ENCODE measurements at places on chromosomes 6 and 20.

- DNase-seq = no peak
Observed at GRCh38 chr20:31602779-31603441, 2.2 kb upstream of the ID1 start.

DNA sequence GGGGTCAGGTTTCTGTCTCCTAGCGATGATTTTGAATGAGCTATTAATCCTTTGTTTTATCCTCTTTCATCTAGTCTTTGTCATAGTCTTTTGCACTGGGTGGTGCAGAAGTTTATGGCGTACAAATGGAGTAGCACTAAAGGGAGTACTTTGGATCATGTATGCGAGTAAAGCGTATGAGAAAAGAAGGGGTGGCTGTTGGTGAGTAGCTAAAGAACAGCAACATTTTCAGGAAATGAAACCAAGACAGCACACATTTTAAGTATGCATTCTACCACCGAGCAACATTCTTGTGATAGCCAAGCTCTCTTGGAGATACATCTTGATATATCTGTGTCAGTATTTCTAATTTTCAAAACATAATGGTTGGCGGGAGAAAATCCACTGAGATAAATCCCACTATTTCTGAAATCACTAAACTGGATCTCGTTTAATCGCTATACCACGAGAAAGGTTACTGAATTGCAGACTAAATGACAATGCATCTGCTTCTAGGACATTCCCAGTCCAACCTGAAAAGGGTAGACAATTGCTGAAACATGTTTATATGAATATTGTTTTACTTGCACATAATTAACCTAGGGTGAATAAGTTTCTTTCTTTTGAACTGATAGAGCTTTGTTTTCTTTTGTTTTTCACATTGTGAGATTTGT, 196.1 kb downstream of the TRIM27 start:
- DNase-seq = no peak

DNA sequence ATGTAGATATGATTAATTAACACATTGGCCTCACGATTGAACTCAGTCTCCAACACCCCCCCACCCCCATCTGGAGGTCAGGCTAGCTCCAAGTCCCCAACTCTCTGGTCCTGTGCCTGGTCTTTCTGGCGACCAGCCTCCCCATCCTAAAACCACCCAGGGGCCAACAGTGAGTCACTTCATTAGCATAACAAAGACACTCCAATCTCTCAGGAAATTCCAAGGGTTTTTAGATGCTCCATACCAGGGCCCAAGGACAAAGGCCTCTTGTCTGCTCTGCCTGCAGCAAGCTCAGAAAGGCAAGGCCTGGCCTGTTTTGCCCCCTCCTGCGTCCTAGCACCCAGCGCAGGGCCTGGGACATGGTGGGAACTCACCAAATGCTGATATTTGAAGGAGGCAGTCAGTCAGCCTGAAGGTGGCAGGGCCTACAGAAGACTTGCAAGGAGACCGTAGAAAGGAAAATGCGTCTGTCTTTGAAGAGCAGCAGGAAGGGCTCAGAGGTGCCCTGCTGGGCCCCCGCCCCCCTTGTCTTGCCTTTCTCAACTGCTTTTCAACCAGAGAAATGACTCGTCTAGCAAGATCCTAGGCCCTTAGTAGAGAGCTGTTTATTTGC, 184.7 kb downstream of the CDH4 start:
- DNase-seq = no peak

DNA sequence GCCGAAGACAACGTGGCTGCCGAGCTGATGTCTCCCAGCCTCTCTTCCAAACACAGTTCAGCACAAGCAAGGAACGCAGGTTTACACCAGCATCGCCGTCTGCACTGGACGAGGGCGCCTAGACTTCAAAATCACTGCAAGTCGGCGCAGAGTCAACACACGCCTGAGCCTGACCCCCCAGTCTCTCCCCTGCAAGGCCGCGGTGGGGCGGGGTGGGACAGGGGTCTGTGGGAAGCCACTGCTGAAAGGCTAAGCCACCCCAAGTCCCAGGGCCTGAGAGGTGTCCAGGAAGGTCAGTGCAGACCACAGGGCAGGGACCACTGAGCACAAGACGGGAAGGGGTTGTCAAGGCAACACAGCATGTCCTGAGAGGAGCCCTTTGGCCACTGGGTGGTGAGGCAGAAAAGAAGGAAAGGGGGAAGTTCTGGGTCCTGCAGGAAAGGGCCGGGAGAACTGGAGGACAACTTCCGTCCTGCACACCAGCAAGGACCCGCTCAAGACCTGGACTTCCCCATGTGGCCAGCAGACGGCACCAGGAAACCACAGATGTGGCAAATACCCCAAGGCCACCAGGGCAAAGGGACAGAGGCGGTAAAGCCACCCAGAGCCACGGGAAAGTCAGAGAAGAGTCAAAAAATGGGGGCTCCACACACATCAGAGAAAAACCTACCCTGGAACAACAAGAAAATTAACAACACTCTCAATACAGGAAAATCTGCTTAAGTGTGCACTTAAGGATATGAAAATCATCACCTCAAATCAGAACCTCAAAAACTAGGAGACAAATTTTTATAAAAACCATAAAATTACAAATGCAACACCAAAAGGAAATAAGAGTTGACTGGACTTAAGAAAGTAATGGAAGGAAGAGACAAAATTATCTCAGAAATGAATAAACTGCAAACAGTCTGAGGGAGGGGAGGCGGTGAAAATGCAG, 84.8 kb downstream of the TAF4 start:
- DNase-seq = no peak

DNA sequence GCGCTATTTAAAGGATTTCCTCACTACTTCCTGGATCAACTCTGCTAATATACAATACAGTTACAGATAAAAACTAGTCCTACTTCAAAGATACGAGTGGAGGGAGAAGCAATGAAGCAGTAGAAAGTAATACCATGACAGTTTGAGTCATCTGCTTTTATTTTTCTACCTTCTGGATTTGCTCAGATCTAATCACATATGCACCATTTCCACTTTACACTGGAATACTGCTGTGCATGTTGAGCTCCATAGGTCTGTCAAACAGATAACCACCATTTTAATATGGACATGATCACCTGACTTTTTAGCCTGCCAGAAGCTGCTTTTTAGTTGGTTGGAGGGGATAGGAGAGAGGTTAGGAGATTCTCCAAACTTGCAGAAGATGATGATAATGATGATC, 92.5 kb downstream of the MMUT start:
- DNase-seq = no peak

DNA sequence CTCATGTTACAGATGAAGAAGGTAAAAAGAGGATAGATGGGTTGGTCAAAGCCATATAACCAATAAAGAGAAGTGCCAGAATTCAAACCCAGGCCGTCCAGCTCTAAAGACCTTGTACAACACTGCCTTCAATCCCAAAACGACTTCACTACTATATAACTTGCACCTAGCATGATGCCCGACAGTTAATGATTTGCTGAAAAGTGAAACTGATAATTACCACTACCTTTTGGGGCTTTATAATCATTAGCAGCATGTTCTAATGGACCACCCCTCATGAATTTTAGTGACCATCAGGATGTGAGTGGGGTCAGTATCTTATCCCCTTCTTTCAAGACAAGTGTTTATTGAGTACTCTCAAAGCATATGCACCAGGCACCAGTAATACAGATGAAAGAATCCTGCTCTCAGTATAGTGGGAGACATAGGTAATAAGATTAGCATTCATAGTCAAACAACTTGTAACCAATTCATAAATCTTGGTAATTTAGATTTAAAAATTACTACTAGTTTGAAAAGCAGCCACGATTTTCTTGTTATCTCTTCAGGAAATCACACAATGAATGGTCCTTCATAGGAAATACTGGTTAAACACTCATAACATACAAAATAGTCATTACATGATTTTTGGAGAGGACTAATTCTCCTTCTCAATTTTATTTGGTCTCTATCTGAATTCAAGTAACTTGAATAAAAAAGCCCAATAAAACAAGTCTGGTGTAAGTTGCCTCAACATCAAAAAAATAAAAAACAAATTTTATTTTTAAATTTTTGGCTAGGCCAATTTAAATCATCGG, 98.0 kb downstream of the EPB41L2 start:
- no peak for DNase-seq

GRCh38 chr6:28742668-28743270, 181.0 kb downstream of the TRIM27 start:
- DNase-seq = no peak

DNA sequence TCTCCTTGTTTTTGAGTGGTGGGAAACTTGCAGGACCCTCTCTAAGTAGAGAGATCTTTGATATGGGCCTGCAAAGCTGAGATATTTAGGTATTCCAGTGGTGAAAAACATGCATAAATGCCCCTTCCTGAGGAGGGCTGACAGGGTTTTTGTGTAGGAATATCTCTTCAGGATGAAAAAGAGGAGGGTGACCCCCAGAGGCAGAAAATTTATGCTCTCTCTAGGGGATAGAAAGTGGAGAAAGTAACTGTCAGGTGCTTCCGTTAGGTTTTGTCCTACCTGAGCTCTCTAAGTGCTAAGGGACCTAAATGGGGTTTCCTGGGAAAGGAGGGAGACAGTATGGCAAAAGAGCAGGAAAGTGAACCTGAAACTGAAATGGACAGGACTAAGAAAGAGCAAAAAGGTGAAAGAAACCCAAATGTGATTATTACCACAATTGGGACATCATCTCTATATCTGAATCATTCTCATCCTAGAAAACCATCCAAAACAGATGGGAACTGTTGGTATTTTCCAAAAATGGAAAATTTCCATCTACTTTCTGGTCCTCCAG, 2.0 kb downstream of the COL19A1 start:
- no peak for DNase-seq

GRCh38 chr20:51651921-51652549, 109.5 kb upstream of the NFATC2 start:
- DNase-seq = no peak
